Cardiac atrium fibroblast (primary cell): ENCODE measurements at places on chromosomes 16 and 17. TPM values are rescaled to one million over a fixed set of nuclear protein-coding genes. Genes with fewer than 3 reads are reported as not detected.

PLD6 gene
- total RNA-seq, result 0.54 and 0.81 TPM in 2 replicates

OR1A1 gene
- not detected in 2 replicates for total RNA-seq

MT1G gene
- not detected in 2 replicates for total RNA-seq

CORO6 gene
- 4.7 and 5.1 TPM in 2 replicates for total RNA-seq

ABCA8 gene
- total RNA-seq, result 58.2 and 93.0 TPM in 2 replicates

CHMP6 gene
- 20.4 and 26.5 TPM in 2 replicates for total RNA-seq

SEPTIN12 gene
- total RNA-seq, result not detected in 2 replicates

PSME3 gene
- 67.7 and 107 TPM in 2 replicates for total RNA-seq

DRC3 gene
- 0.65 TPM in 1 of 2 replicates, not detected in the other for total RNA-seq

SOX9 gene
- 17.0 and 36.3 TPM in 2 replicates for total RNA-seq

KREMEN2 gene
- not detected in 2 replicates for total RNA-seq

CLEC19A gene
- total RNA-seq, result not detected in 2 replicates

PERCC1 gene
- not detected in 2 replicates for total RNA-seq

CACNA1G gene
- total RNA-seq, result 0.16 TPM in 1 of 2 replicates, not detected in the other

ST6GALNAC2 gene
- total RNA-seq, result 1.3 and 2.6 TPM in 2 replicates

HBA2 gene
- not detected in 2 replicates for total RNA-seq

DLX4 gene
- not detected in 2 replicates for total RNA-seq
